NCI-H1105 (cell line): ENCODE measurements at places on chromosomes 16 and 17.
A peak's percentile ranks its signal among the peaks of the same experiment; 100 is the strongest.

DNA sequence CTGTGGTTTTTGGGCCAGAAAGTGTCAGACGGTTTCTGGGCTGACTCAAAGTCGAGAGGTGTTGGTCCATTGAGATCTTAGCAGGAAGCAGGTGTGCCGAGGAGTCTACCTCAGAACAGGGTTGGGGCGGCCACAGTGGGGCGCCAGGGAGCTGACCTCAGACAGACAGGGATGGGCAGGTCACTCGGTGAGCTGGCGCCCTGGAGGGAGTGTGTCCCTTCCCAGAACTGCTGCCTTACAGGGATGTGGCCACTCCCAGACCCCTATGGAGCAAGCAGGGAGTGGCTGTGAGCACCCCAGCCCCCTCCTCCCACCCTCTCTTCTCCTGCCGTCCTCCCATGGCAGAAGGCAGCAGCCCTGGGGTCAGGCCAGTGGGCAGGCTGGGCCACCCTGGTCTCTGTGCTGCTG is 14.0 kb upstream of the DPEP1 start:
- DNase-seq = no peak

DNA sequence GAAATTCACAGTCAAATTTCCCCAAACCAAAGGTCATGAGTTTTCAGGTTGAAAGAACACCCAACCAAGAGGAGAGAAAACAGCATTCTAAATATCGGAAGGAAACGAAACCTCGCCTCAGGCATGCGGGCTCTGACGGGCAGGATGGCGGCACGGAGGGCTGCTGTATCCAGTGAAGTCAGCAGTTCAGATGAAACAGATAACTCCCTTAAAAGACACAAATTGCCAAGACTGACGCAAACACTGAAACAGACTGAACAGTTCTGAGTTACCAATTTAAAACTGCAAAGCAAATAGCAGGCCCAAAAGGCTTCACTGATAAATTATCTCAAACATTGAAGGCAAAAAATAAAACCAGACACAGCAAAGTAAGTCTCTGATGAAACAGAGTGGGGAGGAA is 20.6 kb upstream of the CDH15 start:
- no peak for DNase-seq

- no peak for DNase-seq
These were observed 6.5 kb upstream of the NGFR start for GRCh38 chr17:49488612-49489011.

- peak; percentile 44 for DNase-seq
These were observed 12.2 kb downstream of the DEXI start for GRCh38 chr16:10929853-10930754.

DNA sequence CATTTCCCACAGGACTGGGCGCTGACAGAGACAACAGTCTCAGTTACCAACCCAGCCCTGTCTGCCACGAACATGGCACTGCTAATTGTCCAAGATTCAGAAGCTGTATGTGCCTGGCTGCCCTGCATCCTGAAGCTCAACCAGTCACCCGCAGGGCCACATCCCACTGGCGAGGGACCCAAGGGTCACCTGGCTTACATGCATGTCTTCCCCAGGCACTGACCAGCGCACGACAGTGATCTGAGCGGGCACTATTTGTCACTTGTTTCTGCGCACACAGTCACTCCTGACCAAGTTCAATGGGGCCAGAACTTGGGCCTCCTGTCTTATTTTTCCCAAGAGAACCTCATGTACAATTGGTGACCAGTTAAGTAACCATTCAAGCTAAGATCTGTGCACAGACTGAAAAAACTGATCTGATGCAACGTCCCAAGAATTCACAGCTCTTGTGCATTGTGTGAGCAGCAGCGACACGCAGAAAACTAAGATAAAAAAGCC is 13.1 kb downstream of the USP7 start:
- DNase-seq = no peak

GRCh38 chr16:67034487-67034886 is 5.5 kb downstream of the CBFB start:
- DNase-seq = no peak

DNA sequence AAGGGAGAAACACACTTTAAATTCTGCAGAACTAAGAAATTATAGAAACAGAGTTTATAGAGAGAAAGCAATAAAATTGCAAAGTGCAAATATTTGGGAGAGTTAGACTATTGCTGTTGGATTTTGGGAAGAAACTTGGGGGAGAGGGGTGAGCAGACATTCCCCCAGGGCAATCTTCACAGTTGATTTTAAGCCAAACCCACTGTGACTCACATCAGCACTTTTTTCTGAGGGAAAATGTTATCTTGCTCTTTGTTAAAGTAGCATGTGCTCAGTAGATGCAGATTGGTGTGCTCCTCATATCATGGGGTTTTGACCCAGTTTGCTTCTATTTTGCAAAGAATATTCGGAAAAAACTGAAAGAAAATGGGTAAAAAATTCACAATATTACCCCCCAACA is 367.6 kb downstream of the CDH11 start:
- DNase-seq = no peak

DNA sequence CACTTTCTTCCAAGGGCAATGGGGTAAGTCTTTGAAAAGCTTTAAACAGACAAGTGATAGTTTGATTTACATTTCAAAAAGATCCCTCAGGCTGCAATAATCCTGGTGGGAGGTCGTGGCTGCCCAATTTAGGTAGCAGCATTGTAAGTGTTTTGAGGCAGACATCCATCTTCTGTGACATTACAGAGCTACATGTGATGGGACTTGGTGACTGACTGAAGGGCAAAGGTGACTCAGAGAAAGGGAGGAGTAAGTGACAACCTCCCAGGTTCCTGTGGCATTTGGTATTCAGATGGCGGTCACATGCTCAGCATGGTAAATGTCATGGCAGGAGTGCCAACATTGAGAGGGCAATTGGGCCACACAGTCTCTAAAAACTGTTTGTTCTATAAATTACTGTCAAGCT is 26.5 kb downstream of the STAT3 start:
- no peak for DNase-seq

- no peak for DNase-seq
These were observed 2.6 kb downstream of the PDF start for GRCh38 chr16:69327585-69328310.
